ENCODE measurements at places on chromosomes 7 and 10.

DNA sequence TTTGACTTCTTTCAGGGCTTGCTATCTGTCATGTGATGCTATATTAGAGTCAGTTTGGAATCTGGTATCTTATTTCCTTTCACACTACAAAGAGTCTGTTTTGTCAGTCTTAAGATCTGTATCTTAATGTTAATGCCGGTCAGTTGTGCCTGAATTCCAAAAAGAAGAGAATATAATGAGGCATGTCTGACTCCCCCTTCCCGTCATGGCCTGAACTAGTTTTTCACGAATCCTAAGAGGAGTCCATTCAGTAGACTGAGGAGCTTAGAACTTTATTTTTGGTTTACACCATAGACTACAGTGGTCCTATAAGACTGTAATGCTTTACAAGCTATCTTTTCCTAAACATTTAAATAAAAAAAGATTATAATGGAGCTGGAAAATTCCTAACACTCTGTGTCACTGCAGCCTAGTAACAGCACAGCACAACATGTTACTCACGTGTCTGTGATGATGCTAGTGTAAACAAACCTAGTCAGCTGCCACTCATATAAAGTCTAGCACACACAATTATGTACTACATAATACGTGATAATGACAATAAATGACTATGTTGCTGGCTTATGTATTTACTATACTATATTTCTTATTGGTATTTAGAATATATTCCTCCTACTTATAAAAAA lies 50.6 kb downstream of the VPS41 start:
- no peak for DNase-seq

GRCh38 chr10:96357038-96357620 lies 1.7 kb downstream of the OPALIN start:
- DNase-seq, result no peak

DNA sequence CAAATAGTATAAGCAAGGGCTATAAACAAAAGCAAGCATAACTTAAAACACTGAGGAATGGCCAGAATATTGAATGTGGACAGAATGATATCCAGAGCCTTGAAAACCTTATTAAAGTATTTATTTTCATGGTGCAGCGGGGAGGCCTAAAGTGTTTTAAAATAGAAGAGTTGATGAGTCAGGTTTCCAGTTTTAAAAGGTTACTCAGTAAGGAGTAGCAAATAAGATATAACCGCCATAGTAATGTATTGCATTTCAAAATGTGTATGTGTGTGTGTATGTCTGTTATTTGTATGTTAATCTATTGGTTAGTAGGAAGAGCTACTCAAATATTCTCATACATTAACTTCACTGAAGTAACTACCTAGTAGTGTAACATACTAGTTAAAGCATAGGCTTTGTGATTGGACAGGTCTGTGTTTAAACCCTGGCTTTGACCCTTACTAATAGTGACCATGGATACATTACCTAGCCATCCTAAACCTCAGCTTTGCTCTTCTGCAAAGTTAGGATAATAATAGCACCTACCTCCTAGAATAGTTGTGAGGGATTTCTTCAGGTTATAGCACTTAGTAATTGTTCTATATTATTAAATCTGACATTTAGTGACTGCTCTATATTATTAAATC lies 16.9 kb downstream of the CUTC start:
- DNase-seq, result no peak

DNA sequence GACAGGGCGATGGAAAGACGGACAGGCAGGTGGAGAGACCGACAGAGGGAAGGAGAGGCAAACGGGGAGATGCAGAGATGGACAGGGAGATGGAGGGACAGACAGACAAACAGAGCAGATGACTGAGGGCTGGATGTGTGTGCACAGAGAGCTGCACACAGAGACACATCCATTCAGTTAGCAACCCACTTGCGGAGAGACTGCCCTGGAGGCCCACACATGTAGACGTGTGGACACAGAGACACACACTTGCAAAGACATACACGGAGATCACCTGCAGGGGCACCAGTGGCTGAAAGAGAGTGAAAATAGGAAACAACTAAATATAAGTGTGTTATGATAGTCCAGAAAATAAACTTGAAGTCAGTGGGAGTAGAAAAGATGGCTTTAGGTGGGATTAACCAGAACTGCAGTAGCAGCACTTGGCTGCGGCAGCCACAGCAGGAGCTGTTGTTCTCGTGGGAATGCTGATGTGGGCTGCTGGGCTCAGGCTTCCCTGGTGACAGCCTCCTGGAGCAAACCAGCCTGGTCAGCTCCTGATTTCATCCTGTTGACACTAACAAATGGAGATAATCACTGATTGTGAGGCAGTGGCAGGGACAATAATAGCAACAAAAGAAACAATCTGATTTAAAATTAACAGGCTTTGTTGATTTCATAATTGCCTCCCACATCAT lies 134.1 kb downstream of the CCNY start:
- no peak for DNase-seq

DNA sequence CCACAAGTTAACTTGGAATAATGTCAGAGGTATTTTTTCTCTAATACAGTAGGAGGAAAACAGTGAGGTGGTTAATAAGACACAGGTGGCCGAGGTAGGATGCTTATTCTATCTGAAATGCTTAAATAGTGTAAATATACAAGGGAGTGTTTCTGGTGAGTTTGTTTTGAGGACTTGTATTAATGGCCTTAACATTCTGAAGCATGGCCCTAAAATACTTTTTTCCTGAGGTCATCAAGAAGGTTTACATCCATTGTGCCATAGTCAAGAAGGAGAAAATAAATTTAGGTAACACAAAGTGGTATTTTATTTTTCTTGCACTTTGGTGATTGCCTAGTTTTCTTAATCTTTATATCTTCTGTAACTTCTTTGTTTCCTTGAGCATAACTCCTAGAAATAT lies 18.8 kb downstream of the GNAI1 start:
- DNase-seq, result no peak

DNA sequence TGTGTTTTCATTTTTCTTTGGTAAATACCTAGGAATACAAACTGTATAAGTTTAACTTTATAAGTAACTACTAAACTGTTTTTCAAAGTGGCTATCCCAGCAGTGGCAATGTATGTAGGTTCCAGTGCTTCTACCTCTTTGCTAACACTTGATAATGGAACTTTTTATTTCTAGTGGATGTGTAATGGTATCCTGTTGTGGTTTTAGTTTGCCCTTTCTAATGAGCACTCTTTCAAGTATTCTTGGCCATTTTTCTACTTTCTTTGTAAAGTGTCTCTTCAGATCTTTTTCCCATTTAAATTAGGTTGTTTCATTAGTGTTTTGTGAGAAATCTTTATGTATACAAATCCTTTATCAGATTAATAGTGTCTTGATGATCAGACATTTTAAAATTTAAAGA lies 4.6 kb downstream of the KIF20B start:
- no peak for DNase-seq

GRCh38 chr10:24505759-24506158 lies 217.9 kb downstream of the ARHGAP21 start:
- no peak for DNase-seq

DNA sequence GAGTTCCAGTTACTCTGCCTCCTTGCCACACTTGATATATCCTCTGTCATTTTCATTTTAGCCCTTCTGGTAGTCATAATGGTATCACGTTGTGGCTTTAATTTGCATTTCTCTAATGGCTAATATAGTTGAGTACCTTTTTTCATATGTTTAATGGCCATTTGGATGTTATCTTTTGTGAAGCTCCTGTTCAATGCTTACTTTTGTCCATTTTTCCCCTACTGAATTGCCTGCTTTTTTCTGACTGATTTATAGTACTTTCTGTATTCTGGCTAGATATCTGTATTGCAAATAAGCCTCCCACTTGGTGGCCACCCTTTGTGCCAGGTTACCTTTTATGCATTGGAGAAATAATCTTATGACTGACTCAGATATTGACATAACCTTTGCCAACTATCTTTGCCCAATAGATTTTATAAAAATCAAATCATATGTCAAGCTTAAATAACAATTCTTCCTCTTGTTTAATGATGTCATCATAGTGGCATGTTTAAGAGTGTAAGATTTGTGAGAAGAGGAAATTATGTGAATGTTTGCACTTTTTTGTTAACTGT lies 50.6 kb downstream of the PRPF18 start:
- DNase-seq, result no peak

DNA sequence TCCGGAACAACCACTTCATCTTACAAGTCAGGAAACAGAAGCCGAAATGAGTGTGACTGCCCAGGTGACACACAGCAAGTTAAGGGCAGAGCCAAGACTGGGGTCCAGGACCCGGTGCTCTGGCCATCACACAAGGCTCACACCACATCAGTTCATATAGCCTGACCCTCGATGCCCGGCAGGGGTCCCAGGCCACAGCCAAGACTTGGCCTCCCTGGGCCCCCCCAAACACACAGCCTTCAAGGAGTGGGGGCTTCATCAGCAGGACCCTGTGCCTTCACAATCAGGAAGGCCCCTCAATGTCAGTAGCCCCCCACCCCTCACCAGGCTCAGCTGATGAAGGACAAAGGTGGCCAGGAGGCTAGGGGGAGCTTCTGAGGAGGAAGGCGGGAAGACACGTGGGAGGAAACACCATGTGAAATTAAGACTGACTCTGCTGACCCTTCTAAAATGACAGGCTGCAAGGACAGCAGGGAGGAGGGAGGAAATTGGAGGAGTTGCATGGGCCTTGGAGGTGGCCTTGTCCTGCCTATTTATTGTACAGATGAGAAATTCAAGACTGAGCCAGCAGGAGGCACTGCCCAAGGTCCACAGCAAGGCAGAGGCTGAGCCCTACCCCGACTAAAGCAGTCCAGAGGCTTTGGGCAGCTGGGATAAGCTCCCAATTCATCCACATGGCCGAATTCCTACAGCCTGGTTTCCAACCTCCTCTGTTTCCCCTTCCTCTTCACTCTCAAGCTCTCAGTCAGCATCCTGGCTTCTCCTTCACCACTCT lies 216.1 kb upstream of the ZMIZ1 start:
- DNase-seq, result no peak

- DNase-seq, result no peak
Measured at GRCh38 chr7:17131060-17131345, 167.4 kb upstream of the AHR start.

DNA sequence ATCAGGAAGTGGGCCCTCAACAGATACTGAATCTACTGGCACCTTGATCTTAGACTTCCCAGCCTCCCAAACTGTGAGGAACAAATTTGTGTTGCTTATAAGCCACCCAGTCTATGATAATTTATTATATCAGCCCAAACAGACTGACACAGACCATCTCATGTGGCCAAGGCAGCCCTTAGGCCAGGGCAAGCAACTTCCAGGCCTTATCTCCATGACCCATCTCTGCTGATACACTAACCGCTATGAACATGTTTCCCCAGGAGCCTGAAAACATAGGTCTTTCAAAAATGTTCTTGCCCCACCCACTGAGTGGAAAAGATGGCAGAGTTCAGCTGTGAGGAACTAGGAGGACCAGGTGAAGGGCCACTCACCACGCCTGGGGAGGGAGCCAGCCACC lies 3.2 kb upstream of the BLOC1S2 start:
- DNase-seq, result no peak

DNA sequence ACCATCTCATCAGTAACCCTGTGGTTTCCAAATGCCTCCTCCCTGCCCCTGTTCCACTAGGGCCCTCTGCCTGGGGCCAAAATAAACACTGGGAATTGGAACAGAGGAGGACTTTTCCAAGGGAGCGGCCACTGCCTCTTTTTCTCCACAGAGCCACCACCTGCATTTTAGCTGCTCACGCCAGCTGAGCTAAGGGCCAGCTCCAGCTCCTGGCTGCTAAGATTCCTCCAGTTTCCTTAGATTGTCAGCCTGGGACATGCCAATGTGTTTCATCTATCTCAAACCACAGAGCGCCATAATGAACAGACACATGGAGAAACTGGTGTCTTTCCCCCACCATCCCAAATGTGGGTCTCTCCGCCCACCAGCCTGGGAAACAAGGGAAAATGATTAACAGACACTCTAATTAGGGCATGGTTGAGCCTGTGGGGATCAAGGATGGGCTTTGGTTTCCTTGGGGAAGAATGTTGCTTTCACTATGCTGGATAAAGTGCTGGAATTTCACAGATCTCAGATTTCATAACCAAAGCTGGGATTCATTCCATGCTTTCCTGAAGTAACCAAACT lies 52.2 kb downstream of the ASB13 start:
- peak; percentile 79 for DNase-seq

- DNase-seq, result peak; percentile 25
Measured at GRCh38 chr10:104608091-104608828, 32.8 kb upstream of the SORCS3 start.

DNA sequence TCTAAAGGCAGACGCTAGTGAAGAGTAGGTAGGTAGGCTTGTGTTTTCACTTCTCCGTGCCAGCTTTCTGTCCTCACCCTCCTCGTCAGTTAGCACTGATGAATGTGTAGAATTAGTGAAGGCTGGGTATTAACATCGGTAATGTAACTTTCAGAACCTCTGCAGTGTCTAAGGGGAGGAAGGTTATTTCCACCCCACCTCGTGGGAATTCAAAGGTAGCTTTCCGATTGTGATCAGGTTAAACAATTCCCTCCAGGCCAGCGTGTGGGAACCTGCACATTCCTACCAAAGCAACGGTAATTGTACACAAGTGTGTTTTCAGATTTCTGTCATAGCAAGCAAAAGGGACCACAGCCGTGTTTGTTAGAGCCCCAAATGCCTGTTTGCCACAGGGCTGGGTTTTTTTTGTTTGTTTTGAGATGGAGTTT lies 405.0 kb upstream of the GALNT17 start:
- DNase-seq, result no peak

DNA sequence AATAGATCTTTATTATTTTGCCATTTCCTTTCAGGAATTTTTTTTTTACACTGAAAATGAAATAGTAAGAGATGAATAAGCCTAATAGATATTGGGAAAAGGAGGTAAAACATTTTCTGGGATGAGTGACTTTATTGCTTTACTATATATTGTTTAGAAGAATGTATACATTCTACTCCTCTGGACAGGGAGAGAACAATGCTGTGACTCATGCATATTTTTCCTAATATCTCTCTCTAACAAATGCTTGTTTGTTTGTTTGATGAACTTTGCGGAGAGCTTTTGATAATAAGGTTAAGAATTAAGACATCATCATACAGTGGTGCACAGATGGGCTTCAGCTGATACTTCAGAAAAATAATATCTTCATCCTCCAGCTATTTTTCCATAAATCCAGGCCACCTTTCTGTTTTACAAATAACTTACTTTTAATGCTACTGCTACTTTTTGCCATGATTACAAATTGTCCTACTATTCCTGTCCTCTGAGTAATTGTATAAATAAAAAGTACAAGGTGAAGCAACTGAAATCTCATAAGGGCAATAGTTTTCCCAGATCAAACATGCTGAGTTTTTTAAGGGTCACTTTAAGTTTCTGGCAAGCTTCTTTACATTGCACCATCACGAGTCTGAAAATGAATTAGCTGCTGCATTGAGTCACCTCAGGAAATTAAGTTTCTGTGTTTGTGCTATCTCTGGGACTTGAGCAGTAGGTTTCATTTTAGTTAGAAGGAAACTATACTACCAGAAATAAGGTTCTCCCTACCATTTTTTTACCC lies 207.3 kb upstream of the POT1 start:
- no peak for DNase-seq

- peak; percentile 79 for DNase-seq
Measured at GRCh38 chr10:133335246-133336117, 1.2 kb downstream of the CALY start.

- peak; percentile 10 for DNase-seq
Measured at GRCh38 chr7:511476-512145, 8.0 kb downstream of the PDGFA start.

GRCh38 chr7:111982804-111983203 lies 223.4 kb downstream of the DOCK4 start:
- DNase-seq, result no peak

GRCh38 chr7:11699666-11700065 lies 132.3 kb downstream of the THSD7A start:
- no peak for DNase-seq

All from right hindlimb (tissue), 1 donor.